ENCODE measurements at places on chromosomes 11 and 22. TPM values are rescaled to one million over a fixed set of nuclear protein-coding genes. Genes with fewer than 3 reads are reported as not detected.

GRCh38 chr11:32752001-32752400 lies 42.5 kb downstream of the CCDC73 start:
- H3K27ac ChIP-seq, result no peak overlapping the region
- DNase-seq, result no peak
- no peaks in the 10 kb centered on the region for H3K27me3 ChIP-seq
- no peak overlapping the region for H3K4me3 ChIP-seq
- H3K4me1 ChIP-seq, result no peaks in the 10 kb centered on the region

EIF3M gene
- 365 TPM for total RNA-seq

- no peaks in the 10 kb centered on the region for H3K27me3 ChIP-seq
- no peak for DNase-seq
- no peak overlapping the region for H3K27ac ChIP-seq
- H3K4me1 ChIP-seq, result peaks cover 4% of the 10 kb centered on the region
- peaks cover 4% of the 10 kb centered on the region for H3K36me3 ChIP-seq
- peak overlapping the region; percentile 93 for H3K4me3 ChIP-seq
Measured at GRCh38 chr11:43360361-43361032, 1.8 kb downstream of the TTC17 start.

GRCh38 chr11:27277843-27278242 lies 85.2 kb downstream of the CCDC34 start:
- no peaks in the 10 kb centered on the region for H3K36me3 ChIP-seq
- H3K4me3 ChIP-seq, result no peak overlapping the region
- DNase-seq, result no peak

SLC17A6 gene
- total RNA-seq, result not detected

DNA sequence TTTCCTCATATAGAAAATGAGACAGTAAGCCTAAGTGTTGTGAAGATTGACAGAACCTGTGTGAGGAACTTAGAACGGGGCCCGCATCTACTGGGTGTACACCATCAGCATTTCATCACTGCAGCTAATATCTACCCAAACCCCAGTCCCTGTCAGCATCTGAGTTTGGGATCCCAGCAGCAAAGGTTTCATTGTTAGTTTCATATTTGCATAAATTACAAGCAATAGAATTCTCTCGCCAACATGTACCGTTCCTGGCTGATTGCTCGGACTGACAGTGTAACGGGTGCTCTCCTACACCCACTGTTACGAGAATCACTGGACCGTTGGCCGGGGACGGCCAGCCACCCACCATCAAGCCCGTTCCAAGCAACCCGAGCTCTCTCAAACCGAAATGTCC lies 10.4 kb upstream of the TMPRSS6 start:
- H3K4me1 ChIP-seq, result peaks cover 5% of the 10 kb centered on the region
- H3K36me3 ChIP-seq, result no peaks in the 10 kb centered on the region
- no peak for DNase-seq
- H3K4me3 ChIP-seq, result no peak overlapping the region
- H3K27ac ChIP-seq, result no peak overlapping the region

SIK3 gene
- total RNA-seq, result 35.5 TPM

GRCh38 chr11:44445500-44446365 lies 119.7 kb upstream of the CD82 start:
- H3K4me1 ChIP-seq, result peaks cover 5% of the 10 kb centered on the region
- DNase-seq, result peak; percentile 80
- H3K4me3 ChIP-seq, result no peak overlapping the region
- H3K27ac ChIP-seq, result no peak overlapping the region
- no peaks in the 10 kb centered on the region for H3K36me3 ChIP-seq

DNA sequence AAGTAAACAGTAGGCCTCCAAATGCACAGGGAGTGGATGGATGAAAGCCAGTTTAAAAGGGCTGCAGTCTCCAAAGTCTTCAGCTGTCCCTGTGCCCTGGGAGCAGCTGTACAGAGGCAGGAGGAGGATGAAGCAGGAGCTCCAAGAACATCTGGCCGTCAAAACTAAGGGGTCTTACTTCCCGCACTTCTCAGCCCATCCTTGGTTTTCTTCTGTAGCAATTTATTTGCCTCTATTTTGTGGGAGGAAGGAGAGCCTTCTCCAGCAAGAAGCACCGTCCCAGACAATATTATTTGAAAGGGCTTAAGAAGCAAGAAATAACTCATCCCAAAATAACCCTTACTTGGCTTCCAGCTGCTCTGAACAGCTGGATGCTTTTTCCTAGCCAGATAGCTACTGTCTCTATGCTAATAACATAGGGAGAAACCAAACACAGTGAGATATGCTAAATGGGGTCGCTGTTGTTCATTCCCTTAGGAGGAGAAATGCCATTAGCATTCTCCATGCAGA lies 133.2 kb downstream of the SPATA19 start:
- peaks cover 3% of the 10 kb centered on the region for H3K27me3 ChIP-seq
- no peaks in the 10 kb centered on the region for H3K36me3 ChIP-seq
- H3K4me3 ChIP-seq, result no peak overlapping the region
- H3K27ac ChIP-seq, result no peak overlapping the region

- no peak overlapping the region for H3K27ac ChIP-seq
- no peak for DNase-seq
- no peaks in the 10 kb centered on the region for H3K36me3 ChIP-seq
- H3K4me3 ChIP-seq, result no peak overlapping the region
- H3K4me1 ChIP-seq, result no peaks in the 10 kb centered on the region
Measured at GRCh38 chr11:89205378-89205777, 27.7 kb downstream of the TYR start.

GRCh38 chr11:133911171-133911570 lies 45.6 kb downstream of the IGSF9B start:
- no peak overlapping the region for H3K4me3 ChIP-seq
- no peaks in the 10 kb centered on the region for H3K27me3 ChIP-seq
- no peaks in the 10 kb centered on the region for H3K4me1 ChIP-seq
- H3K36me3 ChIP-seq, result peaks cover 48% of the 10 kb centered on the region
- no peak overlapping the region for H3K27ac ChIP-seq

PITPNB gene
- total RNA-seq, result 107 TPM

KLHDC7B gene
- not detected for total RNA-seq

FDXACB1 gene
- total RNA-seq, result 3.2 TPM

- no peak overlapping the region for H3K4me3 ChIP-seq
- no peaks in the 10 kb centered on the region for H3K27me3 ChIP-seq
- H3K36me3 ChIP-seq, result no peaks in the 10 kb centered on the region
- no peak for DNase-seq
- no peak overlapping the region for H3K27ac ChIP-seq
- H3K4me1 ChIP-seq, result no peaks in the 10 kb centered on the region
Measured at GRCh38 chr11:7449211-7449840, 36.0 kb upstream of the OLFML1 start.

OSM gene
- total RNA-seq, result not detected

DNA sequence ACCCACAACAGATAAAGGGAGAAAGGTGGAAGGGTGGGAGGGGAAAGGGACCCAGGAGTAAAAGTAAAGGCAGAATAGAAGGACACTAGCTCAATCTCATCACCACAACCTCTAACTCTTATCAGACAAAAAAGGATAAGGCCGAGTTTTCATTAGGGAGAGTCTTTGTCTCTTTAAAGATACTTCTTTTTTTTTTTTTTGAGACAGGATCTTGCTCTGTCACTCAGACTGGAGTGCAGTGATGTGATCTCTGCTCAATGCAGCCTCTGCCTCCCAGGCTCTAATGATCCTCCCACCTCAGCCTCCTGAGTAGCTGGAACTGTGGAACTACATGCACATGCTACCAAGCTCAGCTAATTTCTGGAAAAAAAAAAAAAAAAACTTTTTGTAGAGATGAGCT lies 85.6 kb upstream of the CHRM4 start:
- no peak overlapping the region for H3K27ac ChIP-seq
- H3K27me3 ChIP-seq, result no peaks in the 10 kb centered on the region
- H3K4me1 ChIP-seq, result no peaks in the 10 kb centered on the region
- DNase-seq, result no peak
- no peak overlapping the region for H3K4me3 ChIP-seq

DNA sequence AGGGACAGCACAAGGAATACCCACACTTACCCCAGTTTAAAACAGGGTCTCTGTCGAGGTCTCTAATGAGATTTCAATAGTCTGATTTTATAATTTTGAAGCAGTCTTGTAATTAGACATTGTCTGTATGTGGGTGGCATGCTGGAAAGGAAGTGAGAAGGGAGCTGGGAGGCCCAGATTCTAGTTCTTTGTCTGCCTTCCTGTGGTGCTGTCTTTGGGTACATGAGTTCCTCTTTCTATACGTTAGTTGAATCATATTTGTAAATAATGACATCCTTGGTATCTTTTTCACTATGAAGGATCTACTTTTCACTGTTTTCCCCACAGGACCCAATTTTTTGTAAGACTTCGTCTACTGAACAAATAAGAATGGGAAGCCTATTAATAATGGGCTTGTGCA lies 42.0 kb upstream of the TENM4 start:
- peaks cover 13% of the 10 kb centered on the region for H3K4me1 ChIP-seq
- no peaks in the 10 kb centered on the region for H3K27me3 ChIP-seq
- H3K27ac ChIP-seq, result no peak overlapping the region
- no peak for DNase-seq
- H3K4me3 ChIP-seq, result no peak overlapping the region

- H3K4me1 ChIP-seq, result no peaks in the 10 kb centered on the region
- DNase-seq, result no peak
Measured at GRCh38 chr22:31083377-31083768, 2.3 kb downstream of the SMTN start.

FSHB gene
- total RNA-seq, result not detected

RASD2 gene
- 0.53 TPM for total RNA-seq

DNA sequence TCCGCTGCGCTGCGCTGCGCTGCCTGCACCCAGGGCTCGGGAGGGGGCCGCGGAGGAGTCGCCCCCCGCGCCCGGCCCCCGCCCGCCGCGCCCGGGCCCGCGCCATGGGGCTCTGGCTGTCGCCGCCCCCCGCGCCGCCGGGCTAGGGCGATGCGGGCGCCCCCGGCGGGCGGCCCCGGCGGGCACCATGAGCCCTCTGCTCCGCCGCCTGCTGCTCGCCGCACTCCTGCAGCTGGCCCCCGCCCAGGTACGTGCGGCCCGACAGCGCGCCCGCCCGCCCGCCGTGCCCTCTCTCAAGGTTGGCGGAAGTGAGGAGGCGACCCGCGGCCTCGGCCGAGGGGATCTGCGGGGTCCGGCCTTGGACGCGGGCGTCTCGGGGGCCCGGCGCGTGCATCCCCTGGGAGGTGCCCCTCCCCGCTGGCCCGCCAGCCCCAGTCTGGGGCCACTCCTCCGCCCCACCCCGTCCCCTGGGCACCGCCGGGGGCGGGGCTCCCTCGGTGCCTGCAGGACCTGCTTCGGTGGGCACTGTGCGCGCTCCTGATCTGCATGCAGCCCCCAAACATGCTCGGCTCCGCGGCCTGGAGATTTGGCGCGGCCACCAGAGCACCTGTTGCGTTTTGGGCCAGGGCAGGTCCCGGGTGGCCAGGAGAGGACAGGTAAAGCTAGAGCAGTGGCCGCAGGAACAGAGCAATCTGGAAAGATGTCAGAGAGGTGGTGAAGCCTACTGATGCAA lies 429 bp downstream of the VEGFB start:
- no peaks in the 10 kb centered on the region for H3K4me1 ChIP-seq
- H3K4me3 ChIP-seq, result peak overlapping the region; percentile 85
- no peaks in the 10 kb centered on the region for H3K27me3 ChIP-seq

DNA sequence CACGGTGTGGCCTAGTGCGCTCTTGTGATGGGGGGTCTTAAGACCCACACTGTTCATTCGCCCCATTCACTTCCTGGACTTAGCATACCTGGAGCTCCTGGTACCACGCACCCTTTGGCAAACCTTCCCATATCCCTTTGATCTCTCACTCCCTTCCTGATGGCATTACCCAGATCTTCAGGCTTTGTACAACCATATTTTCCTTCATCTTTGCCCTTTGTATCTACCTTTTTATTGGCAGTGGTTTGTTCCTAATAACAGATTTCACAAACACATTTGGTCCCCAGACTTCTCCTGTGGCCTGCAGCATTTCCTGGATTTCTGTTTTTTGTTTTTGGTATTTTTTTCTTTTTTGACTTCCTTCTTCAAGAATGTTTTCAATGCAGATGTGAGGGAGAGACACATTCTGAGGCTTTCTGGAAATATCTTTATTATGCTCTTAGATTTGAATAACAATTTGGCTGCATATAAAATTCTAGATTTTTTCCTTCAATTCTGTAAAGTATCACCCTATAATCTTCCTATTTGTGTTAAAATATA lies 16.1 kb upstream of the IFITM3 start:
- H3K4me1 ChIP-seq, result peaks cover 12% of the 10 kb centered on the region
- no peak overlapping the region for H3K27ac ChIP-seq

DNA sequence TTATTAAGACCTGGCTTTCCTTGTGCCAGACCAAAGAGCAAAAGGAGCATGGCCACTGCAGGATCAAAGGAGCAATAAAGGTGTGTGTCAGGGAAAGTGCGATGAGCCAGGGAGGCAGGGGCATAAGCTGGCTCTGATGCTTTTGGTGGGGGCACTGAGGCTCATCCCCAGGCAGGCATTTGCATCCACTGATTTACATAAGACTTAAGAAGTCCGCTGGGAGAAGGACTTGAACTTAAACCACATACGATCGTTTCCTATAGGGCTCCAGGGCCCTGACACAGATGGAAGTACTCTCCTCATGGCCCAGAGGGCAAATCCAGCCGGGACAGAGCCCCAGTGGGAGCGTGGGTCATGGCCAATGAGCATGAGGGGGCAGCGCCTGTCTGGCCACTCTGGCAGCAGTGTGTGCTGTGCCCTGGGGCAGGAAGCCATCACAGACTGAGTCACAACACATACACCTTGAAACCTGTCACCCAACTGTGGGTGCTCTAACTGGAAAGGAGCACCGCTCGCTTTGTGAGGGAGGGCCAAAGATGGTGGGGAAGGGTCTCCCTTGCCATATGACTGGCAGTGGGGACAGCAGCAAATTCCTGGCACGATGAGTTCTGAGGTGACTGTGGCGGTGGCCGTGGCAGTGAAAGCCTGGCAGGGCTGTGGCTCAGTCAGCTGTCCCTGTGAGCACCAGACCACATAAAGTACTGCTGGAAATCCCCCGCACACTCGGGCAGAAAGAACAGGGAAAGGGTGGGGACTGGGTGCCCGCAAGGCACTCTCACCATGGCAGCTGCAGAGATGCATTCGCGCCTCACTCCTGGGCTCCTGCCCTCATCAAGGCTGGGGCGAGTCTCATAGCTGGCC lies 79.4 kb upstream of the LMO1 start:
- H3K27me3 ChIP-seq, result no peaks in the 10 kb centered on the region
- H3K4me1 ChIP-seq, result no peaks in the 10 kb centered on the region
- H3K36me3 ChIP-seq, result no peaks in the 10 kb centered on the region
- no peak for DNase-seq
- H3K27ac ChIP-seq, result no peak overlapping the region

Data from H9 (cell line).